ENCODE measurements at places on chromosomes 13 and 19. TPM values are rescaled to one million over a fixed set of nuclear protein-coding genes. Genes with fewer than 3 reads are reported as not detected.

DNA sequence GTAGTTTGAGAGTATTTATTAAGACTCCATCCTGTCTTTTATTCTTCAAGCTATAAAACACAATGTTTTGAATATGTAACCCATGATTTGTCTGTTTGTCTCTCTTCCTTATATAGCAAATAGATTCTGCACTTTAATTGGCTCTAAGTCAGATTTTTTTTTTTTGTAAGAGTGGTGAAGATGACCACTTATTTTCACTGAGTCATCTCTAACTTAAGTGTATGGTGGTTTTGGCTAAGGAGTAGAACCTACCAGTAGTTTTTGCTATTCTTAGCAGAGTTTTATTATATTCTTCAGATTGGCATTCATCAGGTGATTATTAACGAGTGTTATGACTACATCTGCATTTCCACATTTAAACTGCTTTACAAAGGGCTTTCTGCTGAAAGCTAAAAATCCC, 194.7 kb downstream of the LMO7 start:
- DNase-seq: no peak

- DNase-seq: no peak
These were observed 68.1 kb downstream of the SIAH3 start for GRCh38 chr13:45783346-45784043.

Gene TNFAIP8L1
- total RNA-seq: 6.6 TPM

Gene WDR87
- not detected for total RNA-seq
